Amniotic stem cell (primary cell): ENCODE measurements at places on chromosomes 2 and 18.

- DNase-seq: no peak
Measured at GRCh38 chr18:35470435-35470834, 27.3 kb downstream of the INO80C start.

DNA sequence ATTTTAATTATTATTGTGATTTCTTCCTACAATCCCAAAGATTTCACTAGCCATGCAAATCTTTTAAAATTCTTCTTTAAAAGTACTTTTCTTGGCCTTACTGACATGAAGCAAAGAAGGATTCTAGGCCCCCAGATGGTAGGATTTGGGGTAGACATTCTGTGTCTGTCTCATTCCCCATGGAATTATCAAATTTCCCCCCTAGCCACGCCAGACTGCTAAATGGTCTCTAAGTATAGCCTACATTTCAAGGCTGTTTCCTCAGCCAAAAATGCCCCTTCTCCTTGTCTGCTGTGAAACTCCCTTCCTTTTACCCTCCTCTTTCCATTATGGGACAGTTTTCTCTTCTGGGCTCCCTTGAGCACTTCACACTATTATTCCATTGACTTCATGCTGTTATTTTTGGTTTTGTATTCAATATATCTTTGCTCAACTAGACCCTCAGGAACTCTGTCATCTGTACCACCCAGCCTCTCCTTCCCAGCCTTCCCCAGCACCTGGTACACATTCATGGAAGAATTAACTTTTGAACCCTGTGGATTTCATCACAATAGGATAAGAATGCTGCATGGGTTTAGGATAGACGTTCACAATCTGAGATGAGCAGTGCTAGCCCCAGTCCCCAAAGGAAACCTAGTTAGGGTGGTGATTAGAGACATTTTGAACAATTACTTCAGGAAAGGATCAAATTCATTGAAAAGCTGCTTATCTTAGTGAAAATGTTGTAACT is 21.5 kb upstream of the CYP1B1 start:
- no peak for DNase-seq

DNA sequence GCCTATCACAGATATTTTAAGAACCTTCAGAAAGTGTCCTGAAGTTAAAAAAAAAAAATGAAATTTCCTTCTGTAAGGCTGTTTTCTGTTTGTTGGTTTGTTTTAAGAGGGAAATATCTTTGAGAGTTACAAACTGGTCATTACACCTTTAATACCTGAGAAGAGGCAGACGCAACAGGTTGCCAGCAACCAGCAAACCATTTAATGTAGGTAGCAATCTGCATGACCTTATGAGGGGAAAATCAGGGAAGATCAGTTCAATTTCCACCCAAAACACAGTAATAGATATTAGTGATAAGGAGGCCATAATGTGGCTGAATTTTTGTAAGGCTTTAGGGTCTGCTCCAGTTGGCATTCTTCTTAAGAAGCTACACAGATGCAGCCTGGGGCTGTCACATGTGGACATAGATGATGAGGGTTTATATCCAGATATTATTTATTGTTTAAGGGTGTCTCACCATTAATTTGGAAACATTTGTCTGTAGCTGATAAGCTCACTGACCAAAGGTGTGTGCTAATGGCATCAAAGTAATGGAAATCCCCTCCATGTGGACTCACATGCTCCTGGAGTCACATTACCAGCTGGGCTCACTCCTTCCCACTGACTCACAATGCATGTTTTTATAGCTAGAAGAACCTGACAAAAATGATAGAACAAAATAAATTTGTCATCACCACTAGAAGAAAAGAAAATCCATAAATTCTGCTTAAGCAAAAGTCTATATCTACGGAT is 83.5 kb upstream of the DTNA start:
- DNase-seq: no peak

DNA sequence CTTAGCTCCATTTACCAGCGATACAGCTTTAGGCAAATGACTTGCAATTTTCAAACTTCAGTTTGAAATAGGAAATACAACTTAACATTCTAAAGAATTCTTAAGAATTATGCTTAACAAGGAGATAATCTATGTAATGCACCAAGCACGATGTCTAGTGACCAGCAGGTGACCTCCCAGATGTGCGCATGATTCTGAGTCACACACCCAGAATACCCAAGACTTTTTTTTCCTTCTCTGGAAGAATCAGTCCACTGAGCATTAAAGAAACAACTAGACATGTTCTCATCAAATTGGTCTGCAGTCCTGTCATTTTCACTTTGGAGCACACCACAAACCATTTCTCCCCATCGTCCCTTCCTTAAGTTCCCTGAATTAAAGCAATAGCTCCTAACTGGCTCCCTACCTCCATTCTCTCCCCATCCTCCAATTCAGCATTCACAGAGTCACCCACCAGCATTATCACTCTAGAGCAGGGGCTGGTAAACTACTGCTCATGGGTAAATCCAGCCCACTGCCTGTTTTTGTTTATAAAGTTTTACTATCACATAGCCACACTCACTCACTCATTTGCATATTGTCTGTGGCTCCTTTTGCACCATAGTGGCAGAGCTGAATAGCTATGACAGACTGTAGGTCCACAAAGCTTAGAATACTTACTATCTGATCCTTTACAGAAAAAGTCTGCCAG is 13.2 kb downstream of the EVA1A start:
- peak; percentile 62 for DNase-seq

- DNase-seq: no peak
Measured at GRCh38 chr2:157785866-157786662, 90.1 kb downstream of the ACVR1 start.

DNA sequence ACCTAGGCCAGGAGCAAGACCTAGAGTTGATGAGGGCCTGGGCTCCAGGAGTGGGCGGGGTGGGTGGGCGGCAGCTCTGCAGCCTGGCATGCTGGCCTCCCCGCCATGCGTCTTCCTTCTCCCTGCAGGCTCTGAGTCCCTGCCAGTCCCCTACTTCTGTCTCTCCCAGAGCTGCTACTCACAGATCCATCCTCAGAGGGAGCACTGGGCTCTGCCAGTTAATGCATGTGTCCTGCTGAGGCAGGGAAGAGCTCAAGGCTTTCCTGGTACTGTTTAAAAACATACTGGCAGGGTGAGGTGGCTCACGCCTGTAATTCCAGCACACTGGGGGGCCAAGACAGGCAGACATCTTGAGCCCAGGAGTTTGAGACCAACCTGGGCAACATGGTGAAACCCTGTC is 38.7 kb upstream of the EDAR start:
- no peak for DNase-seq

- no peak for DNase-seq
Measured at GRCh38 chr2:226540204-226540994, 259.2 kb downstream of the IRS1 start.

GRCh38 chr2:240960309-240960970 is 38.0 kb upstream of the SNED1 start:
- no peak for DNase-seq

DNA sequence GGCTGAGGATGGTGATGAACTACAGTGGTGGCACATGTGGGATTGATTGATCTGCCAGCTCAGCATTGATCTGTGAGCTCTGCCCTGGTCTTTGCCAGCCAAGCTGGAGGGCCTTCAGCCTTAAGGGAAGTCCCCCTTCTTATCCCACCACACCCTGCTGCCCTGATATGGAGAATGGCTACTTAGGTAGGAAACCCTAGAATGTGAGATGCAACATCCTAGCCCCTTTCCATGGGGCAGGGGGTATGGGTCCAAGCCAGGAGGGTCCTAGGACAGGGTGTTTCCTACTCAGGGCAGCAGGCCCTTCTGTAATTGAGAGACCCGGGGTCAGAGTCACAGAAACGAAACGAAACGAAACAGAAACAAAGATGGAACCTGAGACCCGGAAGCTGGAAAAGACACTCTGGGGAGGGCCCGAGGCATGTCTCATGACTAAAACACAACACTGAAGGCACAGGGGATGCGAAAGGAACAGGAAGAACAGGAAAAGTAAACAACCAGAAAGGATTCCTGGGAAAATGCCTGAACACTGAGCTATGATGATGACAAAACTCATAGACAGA is 16.9 kb upstream of the SULT1C2 start:
- DNase-seq: peak; percentile 17

GRCh38 chr2:30940839-30941238 is 133.6 kb upstream of the CAPN13 start:
- no peak for DNase-seq
